ENCODE measurements at places on chromosomes 6 and 20. TPM values are rescaled to one million over a fixed set of nuclear protein-coding genes. Genes with fewer than 3 reads are reported as not detected.

DNA sequence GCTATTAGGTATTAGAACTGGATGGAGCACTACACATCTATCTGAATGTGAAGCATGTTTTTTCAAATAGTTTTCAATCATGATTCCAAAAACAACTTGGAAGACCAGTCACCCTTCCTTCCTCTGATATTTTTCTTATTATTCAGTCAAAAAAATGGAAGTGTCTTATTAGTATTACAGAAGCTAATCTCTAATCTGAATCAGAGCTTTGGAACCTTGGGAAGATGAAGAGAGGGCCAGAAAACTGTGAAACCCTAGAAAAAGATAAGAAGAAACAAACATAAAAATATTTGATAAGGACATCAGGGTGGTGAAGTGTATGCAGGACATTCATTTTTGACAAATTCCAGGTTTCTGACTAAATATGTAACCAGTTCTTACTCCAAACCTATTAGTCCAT is 166.3 kb upstream of the PRSS16 start:
- no peak for DNase-seq

GRCh38 chr6:136723780-136724179 is 68.5 kb downstream of the MAP3K5 start:
- DNase-seq, result no peak

GRCh38 chr6:144681334-144681733 is 396.2 kb downstream of the UTRN start:
- DNase-seq, result no peak

RAB44 gene
- polyA plus RNA-seq, result not detected

GRCh38 chr6:161274488-161274858 is 612 bp upstream of the AGPAT4 start:
- DNase-seq, result no peak

DNA sequence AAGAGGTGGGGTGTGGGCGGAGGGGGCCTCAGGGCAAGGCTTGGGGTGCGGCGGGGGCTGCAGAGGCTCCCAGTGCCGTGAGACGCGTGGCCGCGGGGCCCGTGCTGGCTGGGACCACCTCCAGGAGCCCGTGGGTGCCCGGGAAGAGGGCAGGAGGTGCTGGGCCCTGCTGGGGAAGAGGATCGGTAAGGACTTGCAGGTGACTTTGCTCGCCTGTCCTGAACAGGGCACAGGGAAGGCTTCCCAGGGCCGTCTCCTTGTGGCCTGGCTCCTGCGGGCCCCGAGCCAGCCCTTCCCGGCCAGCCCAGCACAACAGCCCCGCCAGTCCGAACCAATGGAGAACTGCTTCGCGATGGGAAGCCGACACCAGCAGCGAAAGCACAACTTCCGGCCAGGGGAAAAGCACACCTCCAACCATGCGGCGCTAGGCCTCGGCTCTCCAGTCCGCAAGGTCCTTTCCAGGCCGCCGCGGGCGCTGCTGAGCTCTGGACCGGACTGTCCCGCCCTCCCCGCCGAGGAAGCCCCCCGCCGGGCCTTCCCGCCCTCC is 32.3 kb downstream of the IRF4 start:
- no peak for DNase-seq

HUS1B gene
- not detected for polyA plus RNA-seq

GRCh38 chr6:79280756-79281155 is 46.3 kb upstream of the HMGN3 start:
- DNase-seq, result no peak

LAMA2 gene
- polyA plus RNA-seq, result 2.2 TPM

DNA sequence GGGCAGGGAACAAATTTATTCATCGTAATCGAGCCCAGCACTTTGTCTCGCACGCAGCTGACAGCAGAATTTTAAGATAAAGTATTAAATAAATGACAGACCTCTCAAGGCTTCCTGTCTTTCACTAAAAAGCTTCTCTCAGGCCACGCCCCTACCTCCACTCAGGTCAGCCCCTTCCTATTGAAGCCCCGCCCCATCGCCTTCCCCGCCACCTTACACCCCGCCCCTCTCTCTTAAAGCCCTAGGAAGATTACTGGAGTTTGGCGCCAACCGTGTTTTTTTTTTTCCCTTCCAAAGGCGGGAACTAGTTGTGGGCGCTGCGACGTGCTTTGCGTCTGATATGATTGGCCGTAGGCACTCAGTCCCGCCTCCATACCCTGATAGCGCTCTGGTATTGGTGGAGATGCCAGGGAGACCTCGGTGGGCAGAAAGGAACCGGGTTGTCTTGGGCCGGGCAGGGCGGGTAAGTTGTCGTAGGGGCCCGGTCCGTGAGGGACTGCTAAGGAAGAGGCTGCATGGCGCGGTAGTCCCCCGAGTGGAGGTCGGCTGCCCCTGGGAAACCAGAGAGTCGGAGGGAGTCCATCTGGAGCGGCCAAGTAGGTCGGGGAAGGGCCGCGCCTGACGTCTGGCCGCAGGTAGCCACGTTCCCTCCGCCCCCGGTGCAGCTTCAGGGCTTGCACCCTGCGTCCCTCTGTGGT is at the start of gene CASP8AP2:
Gene CASP8AP2 (plus strand): TSS at position 409 of the 698 bp plus-strand sequence.
- peak; percentile 99 for DNase-seq

PNLDC1 gene
- 0.34 TPM for polyA plus RNA-seq

DNA sequence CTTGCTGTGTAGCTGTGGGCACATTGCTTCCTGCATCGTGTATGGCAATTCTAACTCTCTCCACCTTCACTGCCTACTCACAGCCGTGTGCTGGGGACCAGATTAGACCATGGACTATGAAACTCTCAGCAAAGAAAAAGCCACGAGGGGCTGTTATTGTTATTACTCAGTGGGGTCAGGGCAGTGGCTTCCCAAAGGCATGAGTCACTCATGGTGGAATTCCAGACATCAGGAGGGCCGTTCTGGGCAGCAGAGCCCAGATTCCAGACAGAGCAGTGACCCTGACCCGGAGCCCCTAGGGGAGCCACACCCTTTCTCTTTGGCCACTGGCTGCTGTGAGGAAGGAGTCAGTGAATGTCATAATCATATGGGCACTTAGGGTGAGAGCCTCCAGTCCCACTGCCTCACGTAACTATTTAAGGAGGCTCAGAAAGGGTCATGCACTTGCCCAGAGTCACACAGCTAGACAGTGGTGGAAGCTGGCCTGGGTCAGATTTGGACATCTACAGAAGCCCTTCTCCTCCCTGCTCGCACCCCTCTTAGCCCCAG is 22.2 kb upstream of the CCN5 start:
- peak; percentile 94 for DNase-seq

DNA sequence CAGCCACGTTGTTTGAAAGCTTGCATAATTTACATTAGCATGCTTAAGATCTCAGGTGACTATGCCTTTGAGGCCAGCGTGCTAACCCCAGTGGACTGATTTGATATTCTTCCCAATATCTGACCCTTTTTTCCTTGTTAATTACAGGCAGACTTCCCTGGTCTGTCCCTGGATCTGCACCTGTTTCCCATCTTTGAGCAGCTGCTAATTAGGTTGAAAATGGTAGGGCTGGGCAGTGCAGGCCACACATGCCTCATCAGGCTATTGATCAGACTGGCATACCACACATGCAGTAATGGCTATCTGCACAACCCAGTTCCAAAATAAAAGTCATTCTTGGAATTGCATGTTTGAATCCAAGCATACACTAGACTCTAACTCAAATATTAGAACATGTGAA is 164.3 kb upstream of the TFAP2D start:
- DNase-seq, result no peak

OLIG3 gene
- polyA plus RNA-seq, result not detected

DNA sequence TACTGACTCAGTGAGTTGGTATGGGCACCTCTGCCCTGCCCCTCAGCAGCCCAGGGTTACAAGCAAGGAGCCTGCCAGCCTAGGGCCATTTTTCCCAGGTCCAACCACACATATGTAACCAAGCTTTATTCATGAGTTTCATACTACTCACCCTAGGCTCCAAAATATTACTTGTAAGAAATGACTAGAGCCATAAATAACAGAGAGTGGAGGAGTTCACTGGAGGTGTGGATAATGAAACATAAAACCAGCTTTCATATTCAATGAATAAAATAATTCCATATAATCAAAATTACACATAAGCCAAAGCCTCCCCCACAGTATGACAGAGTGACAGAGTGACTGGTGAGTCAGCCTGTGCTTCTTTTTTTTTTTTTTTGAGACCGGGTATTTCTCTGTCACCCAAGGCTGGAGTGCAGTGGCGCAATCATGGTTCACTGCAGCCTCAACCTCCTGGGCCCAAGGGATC is 229.8 kb upstream of the SASH1 start:
- DNase-seq, result no peak

GRCh38 chr20:3911956-3912355 is 22.8 kb downstream of the PANK2 start:
- DNase-seq, result no peak

ACSS2 gene
- polyA plus RNA-seq, result 98.9 TPM

WDR46 gene
- polyA plus RNA-seq, result 46.5 TPM

DNA sequence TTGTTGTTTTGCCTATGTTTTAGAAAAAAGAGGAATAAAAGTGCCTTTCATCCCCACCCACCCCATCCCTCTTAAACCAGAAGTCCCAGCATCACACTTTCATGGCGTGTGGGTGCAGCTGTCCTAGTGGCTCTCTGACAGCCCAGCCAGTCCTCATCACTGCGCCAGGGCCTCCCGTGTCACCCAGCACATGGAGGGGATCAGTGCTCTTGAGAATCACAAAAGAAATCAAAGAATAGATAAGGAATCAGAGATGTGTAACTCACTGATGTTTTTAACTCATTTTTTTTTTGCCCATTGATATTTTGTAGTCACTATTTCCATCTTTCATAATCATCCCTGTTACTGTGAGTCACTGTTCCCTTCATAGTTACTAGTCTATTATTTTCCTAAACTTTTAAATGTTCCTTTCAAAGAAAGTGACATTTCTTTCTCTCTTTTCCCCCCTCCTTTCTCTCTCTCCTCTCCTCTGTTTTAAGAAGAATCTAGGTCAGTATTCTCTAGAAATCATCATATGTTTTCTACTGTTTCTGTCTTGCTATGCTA is 78.6 kb downstream of the AIG1 start:
- DNase-seq, result no peak

DNA sequence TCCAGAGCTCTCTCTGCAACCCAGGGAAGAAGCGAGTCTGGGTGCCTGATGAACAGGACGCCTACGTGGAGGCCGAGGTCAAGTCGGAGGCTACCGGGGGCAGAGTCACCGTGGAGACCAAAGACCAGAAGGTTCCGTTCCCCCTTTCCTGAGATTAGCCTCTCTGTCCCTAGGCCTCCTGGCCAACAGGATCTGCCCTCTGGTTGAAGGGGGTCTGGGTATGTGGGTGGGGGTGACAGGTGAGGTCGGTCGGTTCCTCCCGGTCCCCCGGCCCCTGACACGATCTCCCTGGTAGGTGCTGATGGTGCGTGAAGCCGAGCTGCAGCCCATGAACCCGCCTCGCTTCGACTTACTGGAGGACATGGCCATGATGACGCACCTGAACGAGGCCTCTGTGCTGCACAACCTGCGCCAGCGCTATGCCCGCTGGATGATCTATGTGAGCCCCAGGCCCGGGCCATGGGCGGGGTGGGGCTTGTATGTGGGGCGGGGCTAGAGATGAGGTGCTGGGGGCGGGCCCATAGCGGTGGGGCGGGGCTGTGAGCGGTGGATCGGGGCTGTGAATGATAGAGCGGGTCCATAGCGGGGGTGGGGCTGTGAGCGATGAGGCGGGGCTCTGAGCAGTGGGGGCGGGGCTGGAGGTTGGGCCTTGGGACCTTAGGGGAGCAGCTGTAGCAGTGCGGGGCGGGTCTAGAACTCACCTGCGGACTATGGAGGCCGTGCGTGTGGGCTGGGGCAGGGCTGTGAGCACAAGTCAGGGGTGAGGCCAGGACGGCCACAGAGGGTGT is 23.9 kb downstream of the MYH7B start:
- no peak for DNase-seq

DNA sequence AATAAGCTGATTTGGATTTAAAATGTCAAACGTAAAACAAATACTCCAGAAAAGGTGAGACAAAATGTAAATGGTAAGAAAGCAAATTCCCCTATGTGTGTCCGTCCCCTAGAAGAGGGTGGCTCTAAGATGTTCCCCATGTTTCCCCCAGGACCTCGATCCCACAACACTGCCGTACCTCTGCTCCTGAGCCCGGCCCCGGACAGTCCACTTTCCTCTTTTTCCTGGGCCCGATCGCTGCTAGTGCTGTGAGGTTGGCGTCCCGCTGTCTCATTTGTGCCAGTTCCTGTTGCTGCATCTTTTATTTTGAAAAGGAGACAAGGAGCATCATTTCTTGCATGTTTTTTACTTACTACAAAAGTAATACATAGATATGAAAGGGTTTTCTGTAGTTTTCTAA is 68.3 kb downstream of the TAF4 start:
- no peak for DNase-seq

GRCh38 chr6:154579485-154579884 is 69.0 kb upstream of the CNKSR3 start:
- no peak for DNase-seq

- no peak for DNase-seq
These were observed 574 bp downstream of the RPS12 start for GRCh38 chr6:132814716-132815570.

ZFP64 gene
- polyA plus RNA-seq, result 7.1 TPM

HMGCLL1 gene
- 2.0 TPM for polyA plus RNA-seq

- no peak for DNase-seq
These were observed 89.9 kb downstream of the EPHA7 start for GRCh38 chr6:93329301-93330000.

ETV7 gene
- polyA plus RNA-seq, result 0.99 TPM

CPNE5 gene
- polyA plus RNA-seq, result 3.7 TPM

SAPCD1 gene
- polyA plus RNA-seq, result 6.8 TPM

DNA sequence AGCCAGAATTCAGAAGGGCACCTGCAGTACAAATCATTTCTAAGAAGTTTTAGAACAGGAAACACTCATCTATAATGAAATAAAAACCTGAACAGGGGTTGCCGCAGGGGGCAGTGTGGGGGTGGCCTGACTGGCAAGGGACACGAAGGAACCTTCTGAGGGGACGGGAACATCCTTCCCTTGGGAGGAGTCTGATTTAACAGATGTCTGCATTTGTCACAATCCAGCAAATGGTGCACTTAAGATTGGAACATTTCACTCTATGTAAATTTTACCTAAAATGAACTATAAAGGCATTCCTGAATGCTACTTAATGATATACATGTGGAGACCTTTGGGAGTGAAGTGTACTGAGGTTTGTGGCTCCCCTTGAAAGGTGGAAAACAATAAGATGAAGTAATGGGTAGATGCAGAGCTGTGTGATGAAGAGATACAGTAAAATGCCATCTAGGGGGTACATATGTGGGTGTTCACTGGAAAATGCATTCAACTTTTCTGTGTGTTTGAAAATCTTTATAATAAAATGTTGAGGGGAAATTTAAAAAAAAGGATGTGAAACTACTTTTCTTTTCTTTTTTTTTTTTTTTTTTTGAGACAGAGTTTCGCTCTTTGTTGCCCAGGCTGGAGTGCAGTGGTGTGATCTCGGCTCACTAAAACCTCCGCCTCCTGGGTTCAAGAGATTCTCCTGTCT is 89.5 kb downstream of the SNX5 start:
- no peak for DNase-seq

Measured in kidney (tissue), 22 donors.